ENCODE measurements at places on chromosomes 11 and 22.

GRCh38 chr22:34294476-34294875, 374.2 kb upstream of the LARGE1 start:
- DNase-seq: no peak

DNA sequence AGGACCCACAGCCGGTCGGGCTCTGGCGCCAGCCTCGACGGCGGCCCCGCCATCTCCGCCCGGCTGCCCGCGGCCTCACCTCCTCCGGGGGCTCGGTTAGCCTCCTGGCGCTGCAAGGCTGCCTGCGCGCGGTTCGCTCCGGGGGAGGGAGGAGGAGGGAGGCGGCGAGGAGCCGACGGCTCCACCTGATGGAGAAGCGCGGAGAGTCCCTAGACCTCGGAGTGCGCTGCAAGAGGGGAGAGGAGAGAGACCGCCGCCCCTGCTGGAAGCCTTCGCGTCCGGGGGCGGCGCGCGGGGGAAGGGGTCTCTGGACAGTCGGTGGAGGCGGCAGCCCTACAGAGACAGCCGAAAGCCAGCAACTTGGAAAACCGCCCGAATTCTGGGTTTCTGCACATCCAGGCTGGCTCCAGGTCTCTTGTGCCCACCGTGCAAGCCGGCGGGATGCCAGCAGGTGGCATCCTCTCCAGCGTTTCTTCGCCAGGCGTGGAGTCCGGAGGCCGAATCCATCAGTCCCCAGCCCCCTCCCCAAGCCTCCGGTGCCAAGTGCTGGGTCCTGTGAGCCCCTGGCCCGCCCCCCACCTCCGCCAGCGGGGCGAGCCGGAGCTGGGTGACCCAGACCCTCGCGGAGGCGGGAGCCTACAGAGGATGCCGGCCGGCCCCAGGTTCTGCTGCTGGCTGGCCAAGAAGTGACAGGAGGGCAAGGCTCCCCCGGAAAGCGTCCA, 2.9 kb upstream of the KIRREL3 start:
- DNase-seq: no peak

DNA sequence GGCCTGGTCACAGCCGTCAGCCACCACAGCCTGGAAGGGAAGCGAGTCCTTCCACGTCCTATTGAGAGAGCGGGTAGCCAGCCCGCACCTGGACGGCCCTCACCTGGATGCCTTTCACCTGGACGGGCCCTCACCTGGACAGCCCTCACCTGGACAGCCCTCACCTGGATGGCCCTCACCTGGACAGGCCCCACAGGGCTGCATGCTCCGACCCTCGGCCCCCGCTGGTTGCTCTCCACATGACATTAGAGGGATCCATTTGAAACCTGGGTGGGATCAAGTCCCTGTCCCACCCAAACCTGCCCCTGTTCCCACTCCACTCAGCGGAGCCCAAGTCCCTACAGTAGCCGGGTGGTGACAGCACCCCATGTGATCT, 3.7 kb downstream of the C1QTNF6 start:
- DNase-seq: no peak

GRCh38 chr11:108242422-108242821, 19.6 kb downstream of the ATM start:
- DNase-seq: no peak

DNA sequence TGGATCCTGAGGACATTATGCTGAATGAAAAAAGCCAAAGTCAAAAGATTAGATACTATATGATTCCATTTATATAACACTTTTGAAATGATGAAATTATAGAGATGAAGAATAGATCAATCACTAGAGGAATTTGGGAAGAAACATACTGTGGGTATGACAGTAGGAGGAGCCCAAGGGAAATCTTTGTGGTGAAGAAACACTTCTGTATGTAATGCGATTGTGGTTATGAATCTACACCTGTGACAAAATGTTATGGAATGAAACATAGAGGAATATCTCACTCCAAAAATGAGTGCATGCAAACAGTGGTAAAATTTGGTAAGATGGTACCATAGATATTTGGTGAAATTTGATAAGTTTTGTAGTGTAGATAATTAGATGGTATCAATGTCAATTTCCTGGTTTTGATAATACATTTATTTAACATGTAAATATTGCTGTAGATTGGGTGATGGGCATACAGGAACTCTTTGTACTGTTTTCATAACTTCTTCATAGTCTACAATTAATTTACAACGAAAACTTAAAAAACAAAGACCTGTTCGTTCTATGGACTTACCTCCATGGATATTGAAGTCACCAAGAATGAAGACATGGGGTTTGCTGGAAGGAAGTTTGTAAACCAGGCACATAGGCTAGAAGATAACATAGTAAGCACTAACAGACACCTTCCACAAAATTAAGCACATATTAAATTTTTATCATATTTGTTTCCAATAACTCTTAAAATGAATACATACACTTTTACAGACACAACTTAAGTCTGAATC, 11.5 kb downstream of the MRGPRX1 start:
- DNase-seq: no peak

DNA sequence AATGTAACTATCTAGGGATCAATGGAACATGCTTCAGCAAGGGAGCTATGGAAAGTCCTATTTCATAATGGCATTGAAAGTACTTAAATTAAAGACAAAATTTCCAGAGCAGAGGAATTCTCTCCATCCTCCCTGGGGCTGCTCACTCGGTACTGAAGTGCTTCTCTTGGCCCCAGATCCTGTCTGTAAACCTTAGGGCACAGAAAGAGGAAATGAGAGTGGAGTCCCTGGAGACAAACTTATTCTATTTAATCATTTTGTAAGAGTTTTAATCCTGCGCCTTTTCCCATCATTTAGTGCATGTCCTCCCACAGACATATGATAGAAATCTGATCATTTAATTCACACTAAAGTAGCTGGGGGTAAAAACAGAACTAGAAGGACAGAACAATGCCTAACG, 20.9 kb upstream of the PAMR1 start:
- no peak for DNase-seq

DNA sequence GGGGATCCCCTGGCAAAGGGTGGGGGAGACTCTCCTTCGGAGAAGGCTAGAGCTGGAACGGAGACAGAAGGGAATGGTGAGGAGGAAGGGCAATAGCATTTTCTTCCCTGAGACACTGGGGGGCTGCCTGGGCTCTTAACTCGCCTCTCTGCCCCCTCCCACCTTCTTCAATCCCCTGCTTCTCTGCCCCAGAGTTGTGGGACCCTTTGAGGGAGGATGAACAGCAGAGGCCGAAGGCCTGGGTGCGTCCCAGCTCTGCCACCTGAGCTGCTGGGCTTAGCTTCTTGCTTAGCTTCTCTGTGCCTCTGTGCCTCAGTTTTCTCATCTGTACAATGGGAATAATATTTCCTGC, 72.4 kb downstream of the RTL6 start:
- DNase-seq: no peak
